Adrenal gland (tissue), 19 donors: ENCODE measurements at places on chromosomes 16 and 17.

GRCh38 chr16:8890549-8890921 lies 8.4 kb downstream of the LITAFD start:
- no peak for DNase-seq

GRCh38 chr17:35752471-35752870 lies 568 bp downstream of the GAS2L2 start:
- no peak for DNase-seq

GRCh38 chr17:27856676-27857432 lies 36.3 kb downstream of the LYRM9 start:
- DNase-seq: no peak

GRCh38 chr17:14972844-14973243 lies 292.3 kb downstream of the PMP22 start:
- DNase-seq: no peak

- no peak for DNase-seq
Observed at GRCh38 chr17:15103785-15104184, 161.3 kb downstream of the PMP22 start.

DNA sequence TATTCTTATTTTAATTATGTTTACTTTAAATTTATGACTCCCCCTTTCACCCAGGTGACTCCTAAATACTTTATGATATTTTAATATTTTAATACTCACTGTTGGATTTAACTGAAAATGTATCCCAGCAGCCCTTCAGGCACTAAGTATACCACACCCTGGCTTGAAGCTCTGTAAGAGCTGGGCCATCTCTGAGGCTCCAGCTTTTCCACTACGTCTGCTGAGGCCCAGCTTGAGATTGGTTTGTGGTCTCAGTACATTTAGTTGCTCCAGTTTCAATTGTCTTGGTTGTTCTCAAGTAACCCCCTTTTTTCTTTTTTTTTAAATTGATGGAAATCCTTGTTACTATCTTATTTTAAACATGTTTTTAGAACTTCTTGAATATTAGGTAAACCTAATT lies 27.0 kb upstream of the CAPNS2 start:
- no peak for DNase-seq
